ENCODE measurements at places on chromosomes 6 and 20.

DNA sequence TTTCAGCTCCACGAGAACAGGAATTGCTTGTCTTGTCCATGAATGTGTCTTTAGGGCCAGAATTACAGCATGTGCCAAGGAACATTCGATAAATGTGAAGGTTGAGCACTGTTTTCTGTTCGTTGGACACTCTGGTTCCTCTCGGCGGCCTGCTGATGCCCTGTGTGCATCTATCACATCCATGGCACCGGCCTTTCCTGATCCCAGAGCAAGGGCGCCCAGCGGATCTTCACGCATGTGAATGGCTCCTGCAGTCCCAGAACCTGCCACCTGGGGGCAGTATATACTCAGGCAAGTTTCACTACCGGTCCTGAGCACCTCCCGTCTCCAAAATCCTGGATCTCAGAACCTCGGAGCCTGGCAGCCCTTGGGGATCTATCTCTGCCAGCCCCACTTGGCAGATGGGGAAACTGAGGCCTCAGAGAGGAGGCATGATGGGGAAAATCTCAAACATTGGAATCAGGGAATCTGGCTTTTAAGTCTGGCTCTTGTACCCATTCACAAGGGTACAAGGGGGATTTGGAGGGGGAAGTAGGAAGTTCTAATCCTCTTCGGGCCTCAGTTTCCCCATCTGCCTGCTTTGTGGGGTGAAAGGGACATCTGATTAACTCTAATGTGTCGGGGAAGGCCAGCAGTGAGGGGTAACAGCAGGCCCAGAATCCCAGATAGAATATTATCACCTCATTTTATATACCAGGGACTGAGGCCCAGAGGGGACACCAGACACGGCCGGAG is 4.3 kb upstream of the CEBPB start:
- peak; percentile 80 for DNase-seq

GRCh38 chr20:5090191-5090590 is 29.6 kb downstream of the PCNA start:
- DNase-seq: no peak

GRCh38 chr6:19731282-19731681 is 105.9 kb upstream of the ID4 start:
- no peak for DNase-seq

DNA sequence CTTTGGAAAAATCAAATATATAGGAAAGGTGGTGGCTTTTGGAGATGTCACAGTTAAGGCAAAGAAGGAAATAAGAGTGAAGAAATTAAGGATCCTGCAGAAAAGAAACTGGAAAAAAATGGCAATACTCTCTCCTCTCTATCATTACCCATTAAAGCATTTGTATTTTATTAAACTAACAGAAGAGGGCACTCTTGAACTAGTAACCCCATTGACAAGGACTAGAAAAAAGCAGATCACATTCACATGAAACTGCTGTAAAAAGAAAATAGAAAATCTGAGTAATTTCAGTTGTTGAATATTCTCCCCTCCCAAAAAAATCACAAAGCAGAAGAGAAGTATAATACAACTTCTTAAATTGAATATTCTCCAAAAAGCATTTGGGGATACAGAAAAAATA is 104.1 kb upstream of the SLC35B3 start:
- DNase-seq: no peak

- no peak for DNase-seq
Observed at GRCh38 chr20:51345601-51346101, 196.9 kb downstream of the NFATC2 start.

DNA sequence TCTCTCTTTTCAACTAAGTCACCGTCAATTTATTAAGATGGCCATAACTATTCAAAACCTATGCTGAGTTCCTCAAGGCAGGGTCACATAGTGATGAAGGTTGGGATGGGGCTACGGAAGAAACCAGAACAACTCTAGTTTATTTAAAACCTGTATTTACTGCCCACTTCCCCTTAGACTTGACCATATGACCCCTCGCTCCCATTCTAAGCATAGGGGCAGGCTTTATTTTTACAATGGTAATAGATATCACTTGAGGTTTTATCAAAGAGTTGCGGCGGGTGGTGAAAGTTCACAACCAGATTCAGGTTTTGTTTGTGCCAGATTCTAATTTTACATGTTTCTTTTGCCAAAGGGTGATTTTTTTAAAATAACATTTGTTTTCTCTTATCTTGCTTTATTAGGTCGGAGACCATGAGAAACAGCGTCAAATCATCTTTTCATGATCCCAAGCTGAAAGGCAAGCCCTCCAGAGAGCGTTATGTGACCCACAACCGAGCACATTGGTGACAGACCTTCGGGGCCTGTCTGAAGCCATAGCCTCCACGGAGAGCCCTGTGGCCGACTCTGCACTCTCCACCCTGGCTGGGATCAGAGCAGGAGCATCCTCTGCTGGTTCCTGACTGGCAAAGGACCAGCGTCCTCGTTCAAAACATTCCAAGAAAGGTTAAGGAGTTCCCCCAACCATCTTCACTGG is 5.5 kb downstream of the EDN1 start:
- DNase-seq: no peak

GRCh38 chr20:41426086-41426830 is 59.6 kb upstream of the EMILIN3 start:
- DNase-seq: no peak

GRCh38 chr6:139290787-139291311 is 949 bp downstream of the TXLNB start:
- DNase-seq: no peak

GRCh38 chr6:96575359-96575758 is 12.4 kb downstream of the FHL5 start:
- no peak for DNase-seq

GRCh38 chr6:168376811-168377483 is 57.4 kb upstream of the DACT2 start:
- DNase-seq: no peak

DNA sequence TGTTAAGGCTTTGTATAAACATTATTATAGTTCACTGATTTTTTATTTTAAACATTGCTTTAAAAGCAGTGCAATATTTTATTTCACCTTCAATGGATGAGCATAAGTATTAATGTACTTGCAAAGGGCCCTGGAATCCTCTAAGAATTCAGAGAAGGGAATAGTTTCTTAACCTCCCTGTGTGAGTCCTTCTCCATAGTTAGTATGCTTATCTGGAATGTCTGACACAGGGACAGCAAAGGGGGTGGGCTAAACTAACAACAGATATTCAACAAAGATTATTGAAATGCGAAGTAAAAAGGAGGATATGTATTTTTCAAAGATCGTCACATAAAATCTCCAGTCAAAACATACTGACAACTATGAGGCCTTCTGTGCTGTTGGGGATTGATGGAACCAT is 300.4 kb downstream of the CENPW start:
- no peak for DNase-seq

DNA sequence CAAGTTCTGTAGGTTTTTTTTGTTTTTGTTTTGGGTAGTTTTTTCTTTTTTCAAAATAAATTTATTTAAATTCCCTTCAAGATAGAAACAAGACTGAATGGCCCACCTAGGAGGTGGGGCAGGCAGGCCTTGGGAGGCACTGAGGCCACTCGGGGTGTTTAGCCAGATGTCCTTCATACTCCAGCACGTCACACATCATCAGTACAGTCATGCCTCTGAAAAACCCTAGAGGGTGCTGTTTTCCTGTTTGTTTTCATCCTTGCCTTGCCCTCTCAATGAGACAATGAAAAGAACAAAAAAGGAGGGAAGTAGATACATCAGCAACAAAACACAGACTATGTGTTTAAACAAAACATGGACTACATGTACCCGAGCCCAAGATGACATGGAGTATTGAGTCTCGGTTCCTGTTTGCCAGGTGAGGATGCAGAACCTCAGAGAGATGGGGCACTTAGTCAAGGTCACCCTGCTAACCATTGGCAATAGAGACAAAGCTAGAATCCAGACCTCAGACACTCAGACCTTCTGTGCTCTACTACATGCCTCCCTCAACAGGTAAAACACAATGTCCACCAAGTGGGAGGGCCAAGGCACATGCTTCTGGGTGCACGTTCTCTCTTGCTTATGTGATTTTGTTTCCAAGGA is 26.8 kb upstream of the CLIC5 start:
- DNase-seq: no peak

- no peak for DNase-seq
Observed at GRCh38 chr6:151409260-151409659, 17.9 kb upstream of the ZBTB2 start.

DNA sequence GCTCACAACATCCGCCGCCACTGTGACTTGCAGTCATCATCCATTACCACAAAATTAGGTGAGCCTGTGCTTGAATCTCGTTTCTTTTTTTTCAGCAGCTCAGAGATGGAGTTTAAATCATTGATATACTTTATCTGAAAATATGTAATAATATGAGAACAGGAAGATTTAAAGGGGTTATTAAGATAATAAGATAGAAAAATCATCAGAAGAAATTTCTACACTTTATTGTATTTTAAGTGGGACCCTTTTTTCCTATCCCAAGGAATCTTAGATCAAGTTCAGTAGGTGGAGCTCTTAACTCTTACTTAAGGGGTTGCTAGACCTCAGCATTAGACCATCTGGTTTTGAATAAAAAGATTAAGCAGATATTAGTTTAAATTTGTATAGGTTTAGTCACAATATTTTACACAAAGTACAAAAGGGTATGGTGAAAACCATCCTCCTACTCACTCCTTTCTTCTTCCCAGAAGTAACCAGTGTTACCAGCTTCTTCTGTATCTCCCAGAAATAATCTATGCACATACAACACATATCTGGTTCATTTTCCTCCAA is 9.4 kb upstream of the NCOA7 start:
- DNase-seq: no peak

GRCh38 chr6:129717277-129717676 is 7.3 kb upstream of the ARHGAP18 start:
- DNase-seq: no peak

- DNase-seq: no peak
Observed at GRCh38 chr6:158122048-158122447, 46.0 kb downstream of the SERAC1 start.

DNA sequence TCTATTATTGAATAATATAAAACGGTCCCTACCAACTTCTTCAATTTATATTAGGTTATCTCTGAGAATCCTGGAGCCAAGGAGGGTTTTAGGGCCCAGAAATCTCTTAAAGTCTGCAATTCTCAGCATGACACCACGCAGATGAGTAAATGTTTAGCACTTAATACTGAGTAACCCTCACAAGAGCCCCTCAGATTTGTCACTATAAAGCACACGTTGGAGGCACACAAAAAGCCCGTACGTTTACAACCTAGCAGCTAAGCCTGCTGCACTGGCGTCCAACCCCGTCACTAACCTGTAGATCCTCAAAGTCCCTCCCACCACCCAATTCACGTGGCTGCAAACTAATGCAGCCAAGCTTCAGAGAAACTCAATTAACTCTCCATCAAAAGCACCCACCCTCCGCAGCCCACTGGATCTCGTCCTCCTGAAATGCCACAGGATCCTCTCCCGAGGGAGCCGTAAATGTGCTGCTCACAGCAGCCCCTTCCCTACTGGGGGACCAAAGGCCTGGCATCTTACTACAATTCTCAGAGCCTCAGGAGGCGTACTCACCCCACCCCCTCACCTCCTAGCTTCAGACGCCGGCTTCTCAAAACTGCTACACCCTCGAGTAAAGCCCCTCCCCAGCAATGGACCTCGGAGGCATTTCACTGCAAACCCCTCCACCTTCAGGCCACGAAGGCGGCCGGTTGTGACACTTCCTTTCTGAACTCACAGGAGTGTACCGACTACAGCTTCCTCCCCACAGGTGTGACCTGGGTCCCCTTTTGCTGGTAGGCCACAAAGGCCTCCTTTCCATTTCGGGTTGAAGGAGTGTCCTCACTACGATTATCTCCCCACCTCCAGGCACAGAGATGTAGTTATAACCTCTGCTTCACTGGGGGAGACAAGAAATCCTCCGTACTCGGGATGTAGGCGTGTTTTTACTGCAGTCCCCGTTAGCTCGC is 909 bp downstream of the CPNE1 start:
- peak; percentile 41 for DNase-seq

- no peak for DNase-seq
Observed at GRCh38 chr6:73585566-73586415, 65.0 kb upstream of the EEF1A1 start.

DNA sequence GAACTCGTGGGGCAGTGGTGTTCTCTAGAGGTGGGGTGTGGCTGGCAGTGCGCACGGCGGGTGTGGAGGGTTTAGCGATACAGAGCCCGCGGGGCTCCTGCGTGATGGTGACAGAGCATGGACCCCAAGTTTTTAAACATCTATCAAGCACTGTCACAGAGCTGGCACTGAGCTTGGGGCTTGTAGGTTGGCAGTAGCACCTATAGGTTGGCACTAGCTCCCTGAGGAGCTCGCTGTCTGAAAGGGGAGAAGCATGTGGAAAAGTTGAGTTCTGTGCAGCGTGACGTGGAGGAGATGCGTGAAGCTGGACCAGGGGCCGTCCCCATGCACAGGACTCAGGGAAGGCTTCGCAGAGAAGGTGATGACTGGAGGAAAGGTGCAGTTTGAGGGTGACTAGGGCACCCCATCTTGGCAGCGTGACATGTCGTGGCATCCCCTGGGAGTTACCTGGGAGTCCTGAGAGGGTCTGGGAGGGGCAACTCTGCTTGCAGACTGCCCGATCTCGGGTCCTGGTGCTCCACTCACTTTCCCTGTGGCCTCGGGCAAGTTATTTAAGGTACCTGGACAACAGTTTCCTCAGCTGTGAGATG is 122.0 kb downstream of the CDH4 start:
- no peak for DNase-seq

- DNase-seq: no peak
Observed at GRCh38 chr20:62744741-62745191, 36.1 kb downstream of the NTSR1 start.

GRCh38 chr6:100281471-100281901 is 183.2 kb downstream of the SIM1 start:
- DNase-seq: no peak

- no peak for DNase-seq
Observed at GRCh38 chr6:89071036-89071435, 9.5 kb upstream of the PNRC1 start.

DNA sequence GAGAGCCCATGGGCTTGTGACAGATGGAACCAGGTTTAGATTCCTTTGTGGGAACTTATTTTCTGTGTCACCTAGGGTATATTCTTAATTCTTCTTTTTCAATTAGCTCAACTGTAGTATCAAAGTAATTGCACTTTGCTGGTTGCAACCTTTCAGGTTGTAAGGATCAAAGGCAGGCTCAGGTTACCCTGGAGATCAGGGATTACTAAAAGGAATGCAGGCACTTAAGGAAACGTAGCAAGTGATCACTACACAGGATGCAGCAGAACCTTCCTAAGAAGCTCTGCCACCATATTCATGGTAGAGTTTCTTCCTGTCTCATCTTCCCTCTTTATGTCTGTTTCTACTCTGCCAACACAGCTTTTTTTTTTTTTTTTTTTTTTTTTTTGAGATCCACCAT is 133.2 kb upstream of the JAG1 start:
- no peak for DNase-seq

Measured in stimulated activated CD4-positive, alpha-beta T cell treated with anti-CD3 and anti-CD28 coated beads, Interleukin-15, amount 100 ng/mL, for 1 hour (primary cell).